ENCODE measurements at places on chromosomes 1 and 21.

DNA sequence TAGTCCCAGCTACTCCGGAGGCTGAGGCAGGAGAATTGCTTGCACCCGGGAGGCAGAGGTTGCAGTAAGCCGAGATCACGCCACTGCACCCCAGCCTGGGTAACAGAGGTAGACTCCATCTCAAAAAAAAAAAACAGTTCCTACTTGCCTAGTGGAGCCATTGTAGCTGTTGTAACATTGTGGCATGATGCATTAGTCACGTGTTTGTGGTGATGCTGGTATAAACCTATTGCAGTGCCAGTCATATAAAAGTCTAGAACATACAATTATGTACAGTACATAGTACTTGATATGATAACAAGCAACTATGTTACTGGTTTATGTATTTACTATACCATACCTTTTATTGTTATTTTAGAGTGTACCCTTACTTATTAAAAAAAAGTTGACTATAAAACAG, 16.2 kb downstream of the KYAT3 start:
- no peak for DNase-seq

DNA sequence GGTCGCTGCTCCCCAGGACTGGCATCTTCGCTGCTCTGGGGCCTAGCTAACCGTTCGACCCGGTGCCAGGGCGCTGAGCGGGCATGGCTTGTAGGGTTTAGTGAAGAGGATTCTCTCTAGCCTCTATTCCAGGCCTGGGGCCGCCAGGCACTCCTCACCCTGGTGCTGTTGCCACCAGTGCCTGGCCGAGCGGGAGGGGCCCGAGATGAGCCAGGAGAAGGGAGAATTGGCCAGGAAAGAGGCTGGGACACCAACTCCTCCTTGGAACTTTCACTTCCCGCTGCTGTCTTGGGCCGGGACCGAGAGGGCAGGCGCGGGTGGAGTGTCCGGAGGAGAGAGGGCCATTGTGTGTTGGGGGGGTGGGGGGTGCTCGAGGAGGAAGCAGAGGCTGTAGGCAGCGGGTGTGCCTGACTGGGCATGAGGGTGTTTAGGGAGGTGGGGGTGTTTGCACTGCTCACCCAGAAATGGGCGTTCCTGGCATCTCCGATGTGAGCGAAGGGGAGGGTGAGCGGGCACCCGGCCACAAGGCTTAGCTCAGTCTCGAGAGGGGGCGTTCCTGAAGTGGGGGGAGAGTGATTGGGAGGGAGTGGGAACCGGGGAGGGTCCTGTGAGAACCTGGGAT, 772 bp downstream of the ADAM15 start:
- DNase-seq: no peak

DNA sequence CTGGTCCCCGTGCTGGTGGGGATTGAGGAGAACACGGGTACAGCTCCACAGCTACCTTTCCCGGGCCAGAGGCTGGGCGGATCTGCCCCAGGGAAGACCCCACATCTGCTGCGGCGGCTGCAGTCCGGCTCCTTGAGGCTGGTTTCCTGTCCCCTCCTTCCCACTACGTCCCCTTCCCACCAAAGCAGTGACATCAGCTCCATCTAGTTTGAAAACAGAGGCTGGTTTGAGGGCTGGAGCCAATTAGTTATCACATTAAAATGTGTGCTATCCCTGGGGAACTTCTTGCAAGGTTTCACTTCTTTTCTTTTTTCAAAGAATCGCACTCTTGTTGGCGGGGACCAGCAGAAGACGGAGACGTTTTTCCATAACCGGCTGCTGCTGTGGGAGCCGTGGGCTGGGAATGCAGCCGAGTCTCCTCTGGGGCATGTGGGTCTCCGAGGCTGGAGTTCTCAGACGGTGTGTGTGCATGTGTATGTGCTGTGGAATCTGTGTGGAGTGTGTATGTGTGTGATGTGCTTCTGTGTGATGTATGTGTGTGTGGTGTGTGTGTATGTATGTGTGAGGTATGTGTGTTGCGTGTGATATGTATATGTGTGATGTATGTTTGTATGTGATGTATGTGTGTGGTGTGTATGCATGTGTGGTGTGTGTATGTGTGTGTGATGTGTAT, 8.9 kb upstream of the PCBP3 start:
- DNase-seq: no peak

GRCh38 chr1:40265298-40265697, 7.3 kb downstream of the ZMPSTE24 start:
- DNase-seq: no peak

DNA sequence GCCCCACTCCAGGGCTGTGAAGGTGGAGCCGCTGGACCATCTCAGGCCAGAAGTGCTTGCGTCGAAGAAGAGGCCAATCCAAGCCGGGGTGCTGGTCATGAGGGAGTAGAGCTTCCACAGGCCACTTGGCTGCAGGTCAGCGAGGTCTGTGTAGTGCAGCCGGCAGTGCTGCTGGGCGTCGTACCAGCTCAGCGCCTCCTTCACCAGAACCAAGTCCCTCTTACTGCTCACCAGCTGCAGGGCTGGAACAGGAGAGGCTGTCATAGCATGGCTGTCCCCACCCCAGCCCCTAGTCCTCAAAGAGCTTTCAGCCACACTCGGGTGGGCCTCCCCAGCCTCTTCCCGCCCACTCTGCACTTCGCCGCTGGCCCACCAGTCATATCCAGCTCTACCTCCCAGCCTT, 2.2 kb downstream of the CLEC20A start:
- DNase-seq: no peak

Data from globus pallidus (tissue), 1 donor.